Hypothalamus (tissue), 51 donors: ENCODE measurements at places on chromosomes 13 and 19.

GRCh38 chr13:71939186-71939585, 72.2 kb upstream of the DACH1 start:
- no peak for DNase-seq

GRCh38 chr19:31214086-31214485, 135.2 kb downstream of the TSHZ3 start:
- DNase-seq, result no peak

DNA sequence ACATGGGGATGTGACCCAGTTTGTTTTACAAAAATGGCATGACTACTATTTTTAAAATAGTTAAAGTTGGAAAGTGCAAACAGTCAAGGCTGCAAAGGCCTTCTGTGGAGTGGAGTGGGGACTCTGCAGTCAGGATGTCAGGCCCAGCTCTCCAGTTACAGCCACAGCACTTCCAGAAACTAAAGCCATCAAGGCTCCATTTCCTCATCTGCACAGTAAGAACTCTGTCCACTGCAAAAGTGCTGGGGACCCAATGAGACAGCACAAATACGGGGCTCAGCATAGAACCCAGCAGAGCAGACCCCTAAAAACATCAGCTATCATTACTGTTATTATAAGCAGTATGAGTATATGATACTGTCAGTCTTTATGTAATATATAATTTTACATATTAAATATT, 73.6 kb downstream of the SACS start:
- no peak for DNase-seq

GRCh38 chr13:69796256-69796655, 311.4 kb upstream of the ATXN8OS start:
- no peak for DNase-seq

DNA sequence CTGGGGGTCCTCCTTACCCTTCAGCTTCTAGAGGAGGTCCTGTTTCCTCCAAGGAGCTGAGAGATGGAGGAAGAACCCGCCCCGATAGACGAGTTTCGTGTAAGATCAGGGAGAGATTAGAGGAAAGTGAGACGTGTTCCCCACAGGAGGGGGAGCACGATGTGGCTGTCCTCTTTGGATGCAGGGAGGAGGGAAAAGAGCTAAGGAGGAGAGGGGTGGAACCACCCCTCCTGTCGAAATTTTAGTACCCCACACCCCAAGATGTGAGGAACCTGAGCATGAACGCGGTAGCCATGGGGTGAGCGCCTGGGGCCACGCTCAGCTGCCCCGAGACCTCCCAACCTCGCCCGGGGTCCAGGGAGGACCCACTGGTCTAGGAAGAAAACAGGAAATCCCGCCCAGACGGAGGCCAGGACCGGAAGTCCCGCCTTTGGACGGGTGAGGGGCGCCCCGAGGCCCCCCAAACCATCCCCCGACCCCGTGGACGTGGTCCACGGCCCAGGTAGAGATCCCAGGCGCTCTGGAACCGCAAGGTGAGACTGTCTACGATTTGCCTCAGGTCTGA, 1.2 kb downstream of the AKT1S1 start:
- peak; percentile 64 for DNase-seq

DNA sequence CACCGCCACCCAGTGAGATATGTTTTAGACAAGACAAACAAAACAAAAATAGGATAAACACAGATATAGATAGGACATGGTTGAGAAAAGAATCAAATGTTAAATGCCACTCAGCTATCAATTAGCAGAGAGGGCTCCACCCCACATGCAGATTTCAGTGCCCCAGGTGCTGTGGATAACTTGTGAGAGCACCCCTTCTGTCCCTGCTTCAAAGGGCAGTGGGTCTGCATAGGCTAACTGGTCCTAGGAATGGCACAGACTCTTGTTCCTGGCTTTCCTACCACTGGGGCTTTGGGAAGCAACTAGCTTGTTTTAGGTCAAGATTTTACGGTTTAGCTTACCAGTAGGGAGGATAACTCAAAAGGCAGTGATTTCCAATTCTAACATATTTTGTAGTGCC, 460.3 kb downstream of the TSHZ3 start:
- no peak for DNase-seq

- no peak for DNase-seq
Measured at GRCh38 chr19:46066471-46066870, 25.7 kb upstream of the IGFL4 start.

DNA sequence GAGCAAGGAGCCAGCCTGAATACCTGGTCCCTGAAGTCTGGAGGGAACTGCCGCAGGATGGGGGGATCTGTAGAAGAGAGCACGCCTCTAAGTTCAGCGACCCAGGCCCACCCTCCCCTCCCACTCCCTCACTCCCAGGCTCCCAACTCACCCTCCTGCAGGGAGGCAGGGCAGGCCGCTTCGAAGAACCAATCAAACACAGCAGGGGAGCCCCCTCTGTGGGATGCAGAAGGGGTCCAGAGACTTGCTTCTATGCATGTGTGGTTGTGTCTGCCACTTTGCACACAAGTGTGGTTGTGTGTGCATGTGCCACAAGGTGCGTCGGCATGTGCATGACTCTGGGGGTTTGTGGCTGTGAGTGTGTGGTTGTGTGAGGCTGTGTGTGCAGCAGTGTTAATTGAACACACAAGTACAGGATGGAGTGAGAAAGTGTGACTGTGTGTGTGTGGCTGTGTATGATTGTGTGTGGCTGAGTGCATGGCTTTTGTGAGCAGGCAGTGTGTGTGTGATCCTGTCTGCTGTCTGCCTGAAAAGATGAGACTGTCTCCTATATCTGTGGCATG, 1.7 kb downstream of the DENND1C start:
- no peak for DNase-seq

GRCh38 chr19:33132021-33132420, at the start of gene WDR88:
Gene WDR88 (plus strand): TSS chr19:33132114. CDS start chr19:33132170, 56 bp downstream.
- no peak for DNase-seq

GRCh38 chr19:23183251-23183650, 66.4 kb downstream of the ZNF730 start:
- DNase-seq, result no peak

DNA sequence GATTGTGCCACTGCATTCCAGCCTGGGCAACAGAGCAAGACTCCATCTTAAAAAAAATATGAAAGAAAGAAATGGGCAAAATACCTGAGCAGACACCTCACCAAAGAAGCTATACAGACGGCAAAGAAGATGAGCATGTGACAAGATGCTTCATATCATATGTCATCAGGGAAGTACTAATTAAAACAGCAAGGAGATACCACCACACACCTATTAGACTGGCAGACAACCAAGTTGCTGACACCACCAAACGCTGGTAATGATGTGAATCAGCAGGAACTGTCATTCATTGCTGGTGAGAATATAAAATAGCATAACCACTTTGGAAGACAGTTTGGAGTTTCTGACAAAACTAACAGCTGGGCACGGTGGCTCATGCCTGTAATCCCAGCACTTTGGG, 11.5 kb upstream of the TFDP1 start:
- DNase-seq, result no peak

- no peak for DNase-seq
Measured at GRCh38 chr19:42515241-42515832, 12.9 kb downstream of the CEACAM1 start.

- peak; percentile 0 for DNase-seq
Measured at GRCh38 chr19:13172346-13173138, 22.3 kb downstream of the IER2 start.

GRCh38 chr13:37621811-37622361, 23.3 kb upstream of the POSTN start:
- no peak for DNase-seq

DNA sequence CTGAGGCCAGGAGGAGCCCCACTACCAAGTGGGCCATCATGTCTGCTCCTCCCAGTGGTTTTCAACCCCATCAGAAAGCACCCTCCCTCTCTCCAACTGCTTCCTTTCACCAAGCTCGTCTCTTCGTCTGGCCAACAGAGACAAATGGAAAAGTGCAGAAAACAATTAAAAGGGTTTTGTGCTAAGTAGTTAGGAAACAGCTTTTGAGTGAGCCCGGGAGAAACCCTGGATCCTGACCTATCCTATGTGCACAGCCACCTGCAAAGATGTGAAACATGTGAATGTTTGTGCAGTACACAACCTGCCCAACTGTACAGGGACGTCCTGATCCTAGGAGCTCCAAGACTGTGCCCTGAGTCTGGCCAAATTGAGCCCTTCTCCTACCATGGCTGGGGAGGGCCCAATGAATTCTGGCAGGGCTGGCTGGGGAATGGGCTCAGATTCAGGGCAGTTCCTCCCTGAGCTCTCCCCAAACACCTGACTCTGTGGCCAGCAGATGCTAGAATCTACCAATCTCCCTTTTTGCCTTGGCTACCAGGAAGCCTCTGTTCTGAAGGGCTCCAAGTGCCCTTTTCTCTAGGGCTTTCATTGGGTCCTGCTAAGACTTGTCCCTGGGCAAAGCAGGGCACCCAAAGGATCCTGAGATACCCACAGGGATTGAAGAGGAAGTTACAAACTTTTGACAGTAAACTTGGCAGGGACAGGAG, 7.9 kb downstream of the TLE5 start:
- DNase-seq, result no peak
